Smooth muscle cell of the brain vasculature (primary cell): ENCODE measurements at places on chromosomes 13 and 19.

GRCh38 chr13:29435125-29435911, 160.2 kb downstream of the SLC7A1 start:
- no peak for DNase-seq

DNA sequence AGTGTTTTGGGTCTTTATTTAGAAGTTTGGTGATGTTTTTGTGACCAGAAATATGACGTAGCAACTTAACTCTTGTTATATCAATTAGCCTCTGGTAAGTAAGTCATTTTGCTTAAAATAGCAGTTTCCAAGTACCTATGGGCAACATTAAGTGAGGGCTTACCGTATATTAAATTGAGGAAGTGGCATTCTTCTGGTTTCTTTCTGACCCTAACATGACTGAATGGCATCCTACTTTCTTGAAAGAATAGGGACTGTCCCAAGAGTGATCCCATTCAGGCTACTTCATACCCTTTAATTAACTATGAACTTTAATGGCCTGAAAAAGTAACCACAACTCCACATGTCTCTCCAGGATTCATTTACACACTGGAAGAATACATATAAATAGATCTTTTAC, 106.6 kb downstream of the MZT1 start:
- no peak for DNase-seq

GRCh38 chr19:45162608-45163143, 1.9 kb upstream of the NKPD1 start:
- DNase-seq, result no peak

- DNase-seq, result no peak
Measured at GRCh38 chr13:101892296-101892695, 439.8 kb downstream of the ITGBL1 start.

DNA sequence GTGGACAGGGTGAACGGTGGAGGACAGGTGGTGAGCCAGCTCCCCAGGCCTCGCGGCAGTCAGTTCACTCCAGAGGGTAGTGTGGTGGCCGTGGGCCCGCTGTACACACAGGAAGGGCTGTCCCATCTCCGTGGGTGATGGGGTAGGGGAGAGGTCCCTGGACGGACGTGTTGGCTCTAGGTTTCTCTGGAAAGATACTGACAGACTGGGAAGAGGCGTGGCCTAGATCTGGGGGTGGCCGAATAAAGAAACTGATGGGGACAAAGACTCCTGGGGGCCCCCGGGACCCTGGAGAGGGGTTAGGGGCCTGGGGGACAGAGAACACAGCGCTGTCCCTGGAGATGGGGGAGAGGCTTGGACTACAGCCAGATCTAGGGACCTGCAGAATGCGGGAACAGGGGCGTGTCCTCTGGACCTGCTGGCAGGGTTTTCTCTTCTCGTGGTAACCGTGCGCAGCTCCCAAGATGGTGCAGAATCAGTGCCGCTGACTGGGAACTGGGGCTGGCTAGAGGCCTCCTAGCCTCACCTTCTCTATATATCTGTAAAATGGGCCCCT, 4.0 kb upstream of the PRAM1 start:
- no peak for DNase-seq

- no peak for DNase-seq
Measured at GRCh38 chr13:28449826-28450773, 44.8 kb downstream of the FLT1 start.
